ENCODE measurements at places on chromosomes 3 and 15. TPM values are rescaled to one million over a fixed set of nuclear protein-coding genes. Genes with fewer than 3 reads are reported as not detected.

- no peak overlapping the region for H3K4me3 ChIP-seq
- H3K27me3 ChIP-seq = peaks cover 17% of the 10 kb centered on the region
- no peaks in the 10 kb centered on the region for H3K4me1 ChIP-seq
- no peak for DNase-seq
These were observed 963 bp upstream of the NTRK3 start for GRCh38 chr15:88257311-88258092.

- no peak overlapping the region for H3K27ac ChIP-seq
- DNase-seq = no peak
- H3K4me3 ChIP-seq = no peak overlapping the region
- no peaks in the 10 kb centered on the region for H3K4me1 ChIP-seq
- no peaks in the 10 kb centered on the region for H3K27me3 ChIP-seq
These were observed 255.7 kb downstream of the MBNL1 start for GRCh38 chr3:152524198-152525140.

DNA sequence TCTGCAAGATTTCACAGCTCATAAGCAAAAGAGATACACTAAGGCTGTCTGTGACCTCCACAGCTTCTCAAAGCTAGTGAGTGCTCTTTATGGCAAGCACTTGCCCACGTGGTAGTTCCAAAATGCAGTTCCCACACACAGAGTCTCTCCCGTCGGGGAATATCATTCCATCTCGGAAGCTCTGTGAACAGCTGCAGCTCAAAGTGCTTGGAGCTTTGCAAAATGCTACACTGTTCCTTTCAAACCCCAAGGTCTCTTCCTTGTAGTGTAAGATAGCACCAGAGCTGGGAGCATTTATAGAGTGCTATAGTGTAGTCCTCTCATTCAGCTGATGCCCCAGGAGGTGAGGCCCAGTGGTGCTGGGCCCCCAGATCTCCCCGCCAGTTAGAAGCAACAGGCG is 36.1 kb downstream of the ST6GAL1 start:
- no peaks in the 10 kb centered on the region for H3K27me3 ChIP-seq
- H3K27ac ChIP-seq = no peak overlapping the region
- H3K36me3 ChIP-seq = no peaks in the 10 kb centered on the region

DNA sequence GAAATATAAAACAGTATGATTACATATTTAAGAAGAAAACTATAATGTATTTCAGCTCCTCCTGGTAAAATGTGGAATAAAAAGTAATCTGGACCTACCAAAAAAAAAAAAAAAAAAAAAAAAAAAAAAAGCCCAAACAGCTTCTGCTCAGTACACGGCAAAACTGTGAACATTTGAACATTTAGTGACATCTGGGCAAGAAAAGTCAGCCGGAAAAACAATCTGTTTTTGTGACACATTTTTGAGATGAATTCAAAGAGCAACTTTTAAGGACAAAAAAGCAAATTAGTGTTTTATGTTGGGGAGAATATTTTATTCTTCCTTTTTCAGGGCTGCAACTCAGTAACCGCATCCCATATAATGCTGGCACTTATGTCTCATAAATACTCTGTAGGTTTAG is 649.7 kb upstream of the KCNMB2 start:
- H3K4me3 ChIP-seq = no peak overlapping the region
- H3K36me3 ChIP-seq = no peaks in the 10 kb centered on the region
- no peak for DNase-seq
- H3K27ac ChIP-seq = no peak overlapping the region
- H3K4me1 ChIP-seq = no peaks in the 10 kb centered on the region
- H3K27me3 ChIP-seq = no peaks in the 10 kb centered on the region

DNA sequence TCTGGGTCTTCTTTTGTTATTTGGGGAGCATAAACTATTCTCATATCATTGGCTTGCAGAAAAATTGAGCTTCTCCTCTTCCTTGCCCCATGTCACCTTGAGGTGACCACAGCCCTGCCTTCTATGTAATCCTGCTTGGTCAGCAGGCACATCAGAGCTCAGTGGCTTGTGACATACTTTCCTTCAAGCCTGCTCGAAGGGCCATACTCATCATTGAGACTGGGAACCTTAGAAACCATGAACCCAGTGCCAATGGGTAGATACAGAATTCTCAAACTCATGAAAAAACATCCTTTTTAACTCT is 3.7 kb upstream of the CCR2 start:
- DNase-seq = no peak
- H3K4me3 ChIP-seq = no peak overlapping the region
- no peaks in the 10 kb centered on the region for H3K4me1 ChIP-seq
- H3K27me3 ChIP-seq = no peaks in the 10 kb centered on the region
- H3K36me3 ChIP-seq = no peaks in the 10 kb centered on the region

- H3K4me1 ChIP-seq = no peaks in the 10 kb centered on the region
- no peak for DNase-seq
- no peak overlapping the region for H3K27ac ChIP-seq
- H3K27me3 ChIP-seq = no peaks in the 10 kb centered on the region
- no peak overlapping the region for H3K4me3 ChIP-seq
These were observed 422 bp downstream of the LSAMP start for GRCh38 chr3:116444819-116445310.

DNA sequence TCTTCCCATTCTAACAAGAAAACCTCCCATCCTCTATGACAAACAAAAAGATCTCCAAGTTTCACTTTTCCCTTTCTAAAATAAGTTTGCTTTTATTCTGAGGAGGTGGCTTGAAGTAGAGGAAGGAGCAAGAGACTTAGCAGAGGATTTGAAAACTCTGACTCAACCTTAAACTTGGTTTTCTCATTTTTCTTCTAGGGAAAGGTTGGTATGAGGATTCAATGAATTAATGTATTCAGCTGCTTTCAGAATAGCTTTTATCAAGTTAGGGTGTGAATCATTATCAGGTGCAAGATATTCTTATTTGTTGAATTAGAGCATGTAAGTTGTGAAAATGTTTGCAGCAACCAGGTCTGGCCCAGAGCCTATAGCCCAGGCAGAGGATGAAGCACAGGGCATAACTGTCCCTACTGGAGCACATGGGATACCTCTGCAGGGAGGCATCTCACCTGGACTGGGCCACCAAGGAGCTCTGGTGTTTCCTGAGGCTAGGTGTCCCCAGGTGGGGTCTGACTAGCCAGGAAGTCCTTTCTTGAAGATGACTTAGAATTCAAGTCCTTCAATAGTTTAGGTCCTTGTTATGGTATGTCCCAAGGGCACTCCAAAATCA is 42.3 kb downstream of the SATB1 start:
- no peak overlapping the region for H3K27ac ChIP-seq
- H3K4me3 ChIP-seq = no peak overlapping the region
- no peak for DNase-seq

- H3K4me3 ChIP-seq = no peak overlapping the region
- DNase-seq = no peak
- H3K36me3 ChIP-seq = no peaks in the 10 kb centered on the region
- H3K4me1 ChIP-seq = no peaks in the 10 kb centered on the region
These were observed 298.1 kb upstream of the NECTIN3 start for GRCh38 chr3:110773413-110773954.

- no peak within 1 kb of the TSS for H3K27ac ChIP-seq
- no peaks in the 10 kb centered on the region for H3K27me3 ChIP-seq
- no peak within 1 kb of the TSS for H3K4me3 ChIP-seq
- H3K36me3 ChIP-seq = no peaks in the 10 kb centered on the region
These were observed at the start of gene ACKR2 for GRCh38 chr3:42809202-42809601. Gene ACKR2 (plus strand): TSS chr3:42809445. CDS start chr3:42864503, 55,058 bp downstream.

GRCh38 chr3:45516829-45517228 is 77.7 kb upstream of the LIMD1 start:
- H3K27ac ChIP-seq = no peak overlapping the region
- H3K27me3 ChIP-seq = no peaks in the 10 kb centered on the region
- no peaks in the 10 kb centered on the region for H3K4me1 ChIP-seq

VEPH1 gene
- total RNA-seq = 1.2 TPM

GOLGA8J gene
- not detected for total RNA-seq

CCR3 gene
- not detected for total RNA-seq

TMPRSS7 gene
- not detected for total RNA-seq

RYR3 gene
- under 0.01 TPM for total RNA-seq

STARD5 gene
- total RNA-seq = 35.4 TPM

All from right lobe of liver (tissue), 6 donors.